Activated CD8-positive, alpha-beta memory T cell treated with anti-CD3 and anti-CD28 coated beads for 4 hours (primary cell): ENCODE measurements at places on chromosomes 6 and 20.

- no peak for DNase-seq
These were observed 366.5 kb downstream of the ESR1 start for GRCh38 chr6:152173957-152174356.

GRCh38 chr20:52649727-52650126, 322.4 kb upstream of the TSHZ2 start:
- no peak for DNase-seq

GRCh38 chr6:99143108-99143861, 195.5 kb upstream of the FBXL4 start:
- no peak for DNase-seq

- DNase-seq = no peak
These were observed 343.4 kb downstream of the CDC5L start for GRCh38 chr6:44730771-44731391.

DNA sequence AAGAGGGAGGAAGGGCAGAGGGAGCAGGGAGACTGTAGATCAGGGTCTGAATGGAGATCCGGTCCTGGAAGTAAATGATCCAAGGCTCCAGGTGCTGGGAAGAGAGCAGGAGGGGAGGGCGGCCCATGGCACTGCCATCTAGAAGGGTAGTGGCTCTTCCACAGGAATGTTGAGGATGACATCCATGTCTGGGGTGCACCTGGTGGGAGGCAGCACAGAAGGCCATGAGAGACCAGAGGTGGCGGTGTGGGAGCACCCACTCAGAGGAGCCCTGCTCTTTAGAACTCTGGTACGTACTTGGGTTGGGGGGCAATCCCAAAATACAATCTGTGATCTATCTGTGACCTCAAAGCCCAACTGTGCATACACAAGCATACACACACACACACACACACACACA, 13.5 kb downstream of the DEFB132 start:
- DNase-seq = no peak

GRCh38 chr6:100599088-100599770, 134.5 kb upstream of the SIM1 start:
- no peak for DNase-seq

GRCh38 chr6:39209911-39210310, 19.4 kb downstream of the KCNK5 start:
- DNase-seq = no peak

GRCh38 chr6:97666889-97667288, 383.9 kb upstream of the MMS22L start:
- DNase-seq = no peak

GRCh38 chr20:32019563-32020463, 9.6 kb downstream of the CCM2L start:
- DNase-seq = no peak

GRCh38 chr6:38099221-38099620, 279.7 kb downstream of the ZFAND3 start:
- no peak for DNase-seq

- no peak for DNase-seq
These were observed 15.7 kb downstream of the VTA1 start for GRCh38 chr6:142162780-142163179.

GRCh38 chr6:12064131-12064530, 52.0 kb downstream of the HIVEP1 start:
- DNase-seq = no peak

GRCh38 chr6:39822846-39823815, 31.0 kb downstream of the DAAM2 start:
- DNase-seq = no peak

DNA sequence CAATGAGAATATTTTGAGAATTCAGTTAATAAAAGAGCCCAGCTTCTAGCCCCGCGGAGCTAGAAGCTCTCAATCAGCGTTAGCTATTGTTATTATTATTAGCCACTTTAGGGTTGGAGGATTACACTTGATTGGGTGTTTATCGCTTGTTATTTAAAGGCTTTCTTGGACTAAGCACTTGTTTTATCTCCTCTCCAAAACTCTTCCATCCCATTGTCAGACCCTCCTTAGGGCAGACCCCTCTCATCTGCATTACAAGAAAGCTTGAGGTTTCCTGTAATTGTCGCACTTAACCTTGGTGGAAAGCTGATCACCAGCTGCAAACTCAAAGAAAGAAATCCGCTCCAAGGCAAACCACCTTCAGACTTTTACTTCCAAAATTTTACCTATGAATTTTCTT, 4.8 kb downstream of the DPPA5 start:
- DNase-seq = no peak

DNA sequence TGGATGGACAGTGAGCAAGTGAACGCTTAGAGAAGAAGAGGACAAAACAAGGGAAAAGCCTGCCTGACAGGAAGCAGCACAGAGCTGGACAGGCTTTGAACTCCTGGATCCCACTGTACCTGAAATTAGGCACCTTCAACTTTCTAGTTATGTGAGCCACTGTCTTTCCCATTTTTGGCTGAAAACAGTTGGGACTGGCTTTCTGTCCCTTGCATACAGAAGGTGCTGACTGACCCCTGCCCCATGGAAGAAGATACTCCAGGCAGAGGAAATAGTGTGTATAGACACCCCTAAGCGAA, 122.8 kb downstream of the CEBPB start:
- no peak for DNase-seq

DNA sequence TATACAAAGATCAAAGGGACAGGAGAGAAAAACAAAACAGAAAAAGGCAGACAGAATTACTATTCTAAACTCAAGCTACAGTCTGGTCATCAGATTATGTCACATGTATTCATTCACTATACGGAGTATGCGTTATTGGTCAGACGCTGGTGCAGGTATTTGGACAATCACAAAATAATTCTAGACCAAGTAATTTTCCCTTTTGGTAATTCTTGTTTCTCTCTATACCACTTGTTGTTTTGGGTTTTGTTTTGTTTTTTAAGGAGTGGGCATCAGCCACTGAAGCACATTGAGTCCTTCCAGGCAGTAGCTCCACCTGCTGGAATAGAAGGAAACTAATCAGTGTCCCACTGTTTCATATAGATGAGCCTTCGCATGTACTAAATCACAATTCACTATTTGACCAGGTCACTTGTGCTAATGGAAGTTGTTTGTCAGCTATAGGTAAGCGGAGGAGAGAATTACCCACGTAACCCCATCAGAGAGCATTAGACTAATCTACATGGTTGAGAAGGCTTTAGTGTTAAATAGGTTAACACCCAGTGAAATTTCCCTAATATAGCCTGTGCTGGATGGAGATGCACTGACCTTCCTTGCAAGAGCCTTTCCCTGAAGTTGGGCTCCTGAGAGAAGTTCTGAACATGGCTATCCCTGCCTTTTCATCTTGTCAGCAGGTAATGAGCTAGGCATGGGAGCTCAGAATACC, 77.9 kb downstream of the TNFAIP3 start:
- DNase-seq = peak; percentile 9

GRCh38 chr6:21856456-21856825, 262.9 kb downstream of the SOX4 start:
- no peak for DNase-seq

DNA sequence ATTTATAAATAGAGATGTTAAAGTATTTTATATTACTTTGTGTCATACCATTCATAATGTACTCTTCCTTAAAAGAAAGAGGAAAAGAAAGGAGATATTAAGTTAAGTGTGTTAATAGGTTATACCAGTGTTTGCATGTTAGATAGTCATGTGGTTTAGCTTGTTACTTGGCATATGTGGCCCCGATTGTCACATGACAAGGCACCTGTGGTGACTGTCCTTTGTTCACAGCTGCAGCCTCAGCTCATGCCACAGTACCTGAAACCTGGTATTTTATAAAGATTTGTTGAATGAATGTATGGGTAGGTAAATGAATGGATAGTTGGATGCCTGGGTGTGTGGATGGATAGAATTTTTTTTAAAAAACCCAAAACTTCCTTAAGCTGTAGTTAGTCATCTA, 306.1 kb upstream of the FLRT3 start:
- DNase-seq = no peak
